ENCODE measurements at places on chromosomes 5 and 9.

GRCh38 chr5:83498585-83498984 is 27.0 kb downstream of the VCAN start:
- no peak for DNase-seq

DNA sequence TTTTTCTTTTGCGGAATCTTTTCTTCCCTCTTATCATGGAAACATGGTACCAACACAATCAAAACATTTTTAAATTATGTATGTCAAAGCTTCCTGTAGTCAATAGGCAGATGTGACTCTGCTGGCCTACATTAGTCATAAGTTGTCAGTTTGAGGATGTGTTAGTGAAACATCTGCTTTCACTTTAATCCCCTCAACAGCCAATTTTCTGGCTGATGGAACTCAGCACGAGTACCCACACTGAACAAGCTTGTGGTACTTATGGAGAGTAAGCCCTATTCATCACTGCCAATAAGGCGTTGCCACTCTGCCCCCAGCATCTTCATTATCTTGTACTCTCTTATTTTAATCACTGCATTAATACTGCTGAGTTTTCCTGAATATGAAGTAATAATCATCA is 1034.4 kb downstream of the CDH9 start:
- no peak for DNase-seq

DNA sequence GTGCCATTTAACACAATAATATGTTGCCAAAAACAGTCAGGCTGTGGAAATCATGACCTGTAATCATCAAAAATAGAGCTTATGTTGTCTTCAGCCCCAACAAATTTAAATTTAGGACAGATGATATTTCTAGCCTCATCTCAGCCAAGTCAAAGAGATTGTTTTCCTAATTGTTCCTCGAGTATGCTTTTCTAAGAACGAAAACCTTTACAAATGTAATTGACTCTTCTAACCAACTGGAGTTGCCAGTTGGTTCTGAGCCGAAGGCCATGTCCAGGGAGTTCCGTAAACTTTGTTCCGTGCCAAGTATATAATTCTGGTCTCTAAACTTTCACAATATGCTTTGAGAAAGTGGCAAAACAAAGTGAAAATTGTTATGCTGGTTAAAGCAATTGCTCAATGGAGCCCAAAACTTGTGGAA is 160.8 kb downstream of the CEMIP2 start:
- no peak for DNase-seq

- no peak for DNase-seq
Observed at GRCh38 chr9:70778568-70778967, 342.9 kb downstream of the TRPM3 start.

DNA sequence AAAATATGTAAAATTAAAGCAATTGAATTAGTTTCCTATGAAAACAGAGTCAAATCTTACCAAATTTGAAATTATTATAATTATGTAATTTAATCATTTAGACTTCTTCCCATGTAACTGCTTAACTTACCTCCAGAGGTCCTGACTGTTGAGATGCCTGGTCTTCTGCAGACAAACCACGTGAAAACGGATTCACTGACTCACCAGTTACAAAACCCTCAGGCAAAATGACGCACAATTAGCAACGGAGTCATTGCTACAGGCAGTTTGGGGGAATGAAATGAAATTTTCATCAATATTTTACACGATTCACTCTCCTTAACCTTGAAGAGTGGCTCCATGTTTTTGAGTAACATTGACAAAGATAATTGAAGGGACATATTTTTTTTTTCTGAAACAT is 460.8 kb downstream of the MTRR start:
- no peak for DNase-seq

- DNase-seq = no peak
Observed at GRCh38 chr5:153659039-153659736, 168.7 kb downstream of the GRIA1 start.

GRCh38 chr9:127846443-127847177 is 7.8 kb downstream of the ENG start:
- no peak for DNase-seq

GRCh38 chr5:15420201-15420600 is 79.8 kb upstream of the FBXL7 start:
- DNase-seq = no peak

DNA sequence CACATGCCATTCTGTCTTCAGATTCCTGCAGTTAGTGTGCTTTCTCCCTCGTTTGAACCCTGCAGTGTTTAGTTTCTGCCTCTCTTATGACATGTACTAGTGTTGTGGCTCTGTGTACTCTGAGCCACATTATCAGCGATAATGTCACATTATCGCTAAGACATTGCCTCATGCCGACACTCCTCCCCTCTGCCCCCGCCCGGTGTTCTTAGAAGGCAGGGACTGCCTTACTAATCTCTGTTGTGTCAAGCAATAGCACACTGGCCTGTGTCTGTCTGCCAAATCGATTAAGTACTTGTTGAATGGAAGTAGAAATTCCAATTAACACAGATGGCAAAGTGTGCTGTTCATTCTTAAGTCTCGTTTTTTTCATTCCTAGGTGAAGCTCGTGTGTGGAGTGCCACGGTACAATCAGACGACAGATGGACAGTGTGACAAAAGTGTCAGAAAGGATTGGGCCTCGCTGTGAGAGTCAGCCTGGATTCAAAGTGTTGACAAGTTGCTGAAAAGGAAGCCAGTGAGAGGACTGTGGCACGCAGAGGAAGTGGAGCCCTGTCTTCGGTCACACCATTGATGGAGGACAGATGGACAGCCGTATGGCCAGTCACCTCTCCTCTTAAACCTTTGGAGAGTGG is 10.5 kb downstream of the PIK3R1 start:
- DNase-seq = no peak

GRCh38 chr5:1965925-1966324 is 83.2 kb upstream of the IRX4 start:
- no peak for DNase-seq

DNA sequence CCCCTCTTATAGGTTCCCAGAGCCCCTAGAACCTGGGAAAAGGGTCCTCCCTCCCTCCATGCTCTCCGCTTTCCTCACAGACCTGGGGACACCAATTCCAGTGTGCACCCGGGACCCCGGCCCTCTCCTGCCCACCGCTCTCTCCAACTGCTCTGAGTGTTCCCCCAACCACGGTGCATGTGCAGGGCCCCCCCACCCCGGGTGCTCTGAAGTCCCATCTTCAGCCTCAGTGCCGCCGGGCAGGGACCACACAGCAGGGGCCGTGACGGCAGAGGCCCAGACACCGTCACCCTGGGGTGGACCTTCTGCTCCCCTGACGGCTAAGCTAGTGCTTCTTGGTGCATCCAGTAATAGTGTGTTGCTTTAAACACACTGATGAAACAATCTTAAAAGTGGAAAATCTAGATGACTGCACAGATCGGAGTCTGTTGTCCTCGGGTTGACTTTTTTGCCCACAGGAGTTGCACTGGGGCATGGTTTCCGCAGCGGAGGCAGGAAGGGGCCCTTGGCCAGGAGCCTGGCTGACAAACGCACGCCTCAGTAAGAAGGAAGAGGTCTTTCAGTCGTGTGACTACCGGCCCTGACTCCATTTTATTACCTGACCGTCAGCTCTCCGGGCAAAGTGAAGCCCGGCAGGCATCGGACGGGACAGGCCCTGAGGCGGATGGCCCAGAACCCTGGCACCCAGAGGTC is 36.2 kb upstream of the SLC6A3 start:
- DNase-seq = no peak

DNA sequence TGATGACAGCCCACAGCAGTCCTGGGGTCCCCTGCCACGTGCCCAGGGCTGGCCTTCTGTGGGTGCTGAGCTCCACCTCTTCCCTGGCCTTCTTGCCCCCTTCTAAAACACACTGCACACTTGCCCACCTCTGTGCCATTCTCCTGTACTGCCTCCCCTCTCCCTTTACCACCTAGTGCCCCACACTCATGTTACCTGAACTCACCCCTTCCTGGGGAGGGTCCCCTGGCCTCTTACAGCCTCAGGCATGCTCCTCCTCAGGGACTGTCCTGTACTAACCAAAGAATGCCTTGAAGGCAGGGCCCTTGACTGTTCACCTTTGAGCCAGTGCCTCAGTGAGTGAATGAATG is 60.3 kb downstream of the FGF18 start:
- DNase-seq = no peak

GRCh38 chr9:102642651-102643050 is 352.5 kb upstream of the CYLC2 start:
- no peak for DNase-seq

GRCh38 chr5:112975721-112976431 is 722 bp upstream of the DCP2 start:
- DNase-seq = no peak

DNA sequence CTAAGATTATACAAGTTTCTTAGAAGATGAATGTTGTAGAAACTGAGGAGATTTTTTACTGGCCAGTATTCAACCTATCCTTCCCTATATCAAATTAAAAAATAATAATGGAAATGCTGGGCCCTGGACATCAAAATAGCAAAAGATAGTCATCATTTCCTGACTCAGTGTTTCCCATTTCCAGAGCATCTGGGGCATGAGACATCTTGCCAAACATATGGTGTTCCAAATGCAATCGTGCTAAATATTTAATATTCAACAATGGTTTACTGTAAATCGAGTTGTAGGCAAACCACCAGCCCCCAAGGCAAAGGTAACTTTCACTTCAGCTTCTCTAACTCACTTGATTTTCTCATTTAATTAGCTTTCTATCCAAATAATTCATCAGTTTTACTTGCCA is 152.9 kb downstream of the FRMD3 start:
- DNase-seq = no peak

DNA sequence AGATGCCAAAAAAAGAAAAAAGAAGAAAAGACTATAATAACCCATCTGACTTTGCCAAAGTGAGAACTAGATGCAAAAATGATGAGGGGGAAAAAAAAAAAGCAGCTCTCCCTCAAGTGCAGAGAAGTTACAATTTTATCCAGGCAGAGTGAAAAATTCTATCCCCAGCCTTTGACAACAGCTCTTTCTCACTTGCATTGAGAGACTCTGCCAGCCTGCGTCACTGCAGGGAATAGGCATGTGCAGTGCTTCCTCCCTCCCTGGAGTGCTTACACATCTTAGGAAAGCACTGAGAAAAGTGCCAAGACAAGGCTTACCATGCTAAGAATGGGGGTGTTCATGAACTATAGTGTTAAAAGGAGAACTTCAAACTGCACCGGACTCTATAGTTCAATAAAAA is 418.6 kb upstream of the TYRP1 start:
- no peak for DNase-seq

DNA sequence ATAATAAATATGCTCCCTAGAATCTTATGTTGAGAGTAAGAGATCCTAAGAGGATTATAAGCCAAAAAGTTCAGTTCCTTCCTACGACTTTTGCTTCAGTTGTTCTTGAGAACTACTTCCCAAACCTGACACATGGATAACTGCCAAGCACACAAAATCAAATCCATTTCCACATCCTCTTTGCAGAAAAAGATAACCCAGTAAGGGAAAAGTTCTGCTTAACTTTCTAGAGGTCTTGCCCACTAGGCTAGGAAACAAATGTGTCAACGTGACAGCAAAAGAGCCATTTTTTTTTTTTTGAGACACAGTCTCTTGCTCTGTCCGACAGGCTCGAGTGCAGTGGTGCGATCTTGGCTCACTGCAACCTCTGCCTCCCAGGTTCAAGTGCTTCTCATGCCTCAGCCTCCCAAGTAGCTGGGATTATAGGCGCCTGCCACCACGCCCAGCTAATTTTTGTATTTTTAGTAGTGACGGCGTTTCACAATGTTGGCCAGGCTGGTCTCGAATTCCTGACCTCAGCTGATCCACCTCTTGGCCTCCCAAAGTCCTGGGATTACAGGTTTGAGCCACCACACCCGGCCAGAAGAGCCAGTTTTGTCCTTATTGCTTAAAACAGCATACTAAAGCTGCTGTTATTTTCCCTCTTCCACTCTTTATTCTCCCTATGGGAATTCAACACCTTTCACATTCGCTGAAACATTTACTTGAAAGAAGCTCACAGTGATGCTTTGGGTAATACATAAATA is 24.2 kb downstream of the CSNK1A1 start:
- DNase-seq = no peak

DNA sequence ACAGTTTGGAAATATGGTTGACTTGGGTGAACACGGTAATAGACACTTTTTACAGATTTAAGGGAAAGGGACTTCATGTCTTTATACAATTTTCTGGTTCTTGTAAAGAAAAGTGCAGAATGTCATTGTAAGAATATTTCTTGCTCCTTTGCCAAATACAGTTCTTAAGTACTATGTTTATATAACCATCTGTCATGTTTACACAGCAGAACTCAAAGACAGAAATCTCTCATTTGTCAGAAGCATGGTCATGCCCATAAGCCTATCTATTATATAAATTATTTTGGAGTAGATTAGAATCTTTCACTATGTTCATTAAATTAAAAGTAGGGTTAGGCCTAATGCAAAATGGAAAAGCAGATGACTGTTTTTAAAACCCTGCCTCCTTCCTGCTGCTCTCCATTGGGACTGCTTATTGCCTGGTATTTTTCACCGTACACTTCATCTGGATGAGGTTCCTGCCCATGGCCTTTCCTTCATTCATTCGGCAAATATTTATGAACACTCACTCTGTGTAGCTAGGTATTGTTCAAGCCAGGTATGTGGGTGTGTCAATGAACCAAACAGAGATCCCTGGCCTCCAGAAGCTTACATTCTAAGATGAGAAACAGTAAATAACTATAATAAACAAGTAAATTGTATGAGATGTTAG is 558.1 kb downstream of the NR2F1-AS1 start:
- no peak for DNase-seq

GRCh38 chr9:121861501-121862180 is 210.2 kb downstream of the DAB2IP start:
- no peak for DNase-seq

DNA sequence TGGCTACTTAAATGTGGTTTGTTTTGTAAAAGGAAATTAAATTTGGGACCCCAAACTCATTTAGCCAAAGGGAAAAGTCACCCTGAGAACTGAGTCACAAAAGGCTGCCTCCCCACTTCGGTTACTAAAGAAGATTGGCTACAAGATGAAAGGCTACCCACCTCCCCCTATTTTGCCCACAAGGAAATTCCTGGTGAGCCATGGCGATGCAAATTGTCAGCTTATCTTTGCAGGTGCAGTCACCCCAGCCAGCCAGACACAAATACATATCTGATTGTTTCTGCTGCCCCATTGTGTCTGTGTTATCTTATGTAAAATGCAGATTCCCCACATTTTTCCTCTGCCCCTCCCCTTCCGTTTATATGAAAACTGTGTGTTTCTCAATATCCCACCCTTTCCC is 8.9 kb downstream of the PAEP start:
- no peak for DNase-seq

DNA sequence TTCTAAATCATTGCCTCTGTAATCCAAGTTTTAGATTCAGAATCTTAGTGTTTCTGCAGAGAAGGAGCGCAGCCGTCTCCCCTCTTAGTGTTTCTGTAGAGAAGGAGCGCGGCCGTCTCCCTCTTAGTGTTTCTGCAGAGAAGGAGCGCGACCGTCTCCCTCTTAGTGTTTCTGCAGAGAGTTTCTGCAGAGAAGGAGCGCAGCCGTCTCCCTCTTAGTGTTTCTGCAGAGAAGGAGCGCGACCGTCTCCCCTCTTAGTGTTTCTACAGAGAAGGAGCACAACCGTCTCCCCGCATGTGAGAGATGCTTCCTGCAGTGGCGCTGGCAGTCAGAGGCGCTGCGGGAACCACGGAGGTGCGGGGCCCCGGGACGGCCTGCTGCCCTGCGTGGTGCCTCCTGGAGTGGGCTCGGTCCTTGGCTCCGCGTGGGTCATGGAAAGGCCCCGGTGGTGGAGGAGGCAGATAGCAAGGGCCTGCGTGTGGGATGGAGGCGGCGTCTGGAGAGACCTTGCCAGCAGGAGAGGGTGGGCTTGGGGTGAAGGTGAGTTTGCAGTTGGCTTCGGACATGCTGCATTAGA is 10.9 kb downstream of the CEP72 start:
- no peak for DNase-seq
